ENCODE measurements at places on chromosomes 1 and 21.

GRCh38 chr1:211607754-211608473, 29.0 kb upstream of the SLC30A1 start:
- DNase-seq: no peak

- no peak for DNase-seq
Measured at GRCh38 chr1:86155807-86156565, 586 bp downstream of the COL24A1 start.

GRCh38 chr1:226447932-226448665, 40.2 kb upstream of the PARP1 start:
- no peak for DNase-seq

DNA sequence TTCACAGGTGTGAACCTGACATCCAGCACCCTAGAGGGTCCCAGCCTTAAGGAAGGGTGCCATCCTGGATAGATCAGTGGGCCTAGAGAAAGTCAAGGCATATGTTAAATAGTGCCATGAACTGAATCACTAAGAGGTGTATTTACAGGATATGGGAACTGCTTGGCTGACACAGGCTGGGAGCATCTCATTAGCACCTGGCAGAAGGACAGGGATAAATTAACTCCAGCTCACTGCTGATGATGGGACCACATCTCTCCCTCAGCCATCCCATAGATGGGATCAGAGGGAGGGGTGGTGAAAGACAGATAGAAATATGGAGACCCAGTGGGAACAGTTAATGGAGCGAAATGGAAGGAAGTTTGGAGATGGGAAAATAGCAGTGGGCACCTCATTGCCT, 122.0 kb downstream of the IGSF21 start:
- DNase-seq: no peak

DNA sequence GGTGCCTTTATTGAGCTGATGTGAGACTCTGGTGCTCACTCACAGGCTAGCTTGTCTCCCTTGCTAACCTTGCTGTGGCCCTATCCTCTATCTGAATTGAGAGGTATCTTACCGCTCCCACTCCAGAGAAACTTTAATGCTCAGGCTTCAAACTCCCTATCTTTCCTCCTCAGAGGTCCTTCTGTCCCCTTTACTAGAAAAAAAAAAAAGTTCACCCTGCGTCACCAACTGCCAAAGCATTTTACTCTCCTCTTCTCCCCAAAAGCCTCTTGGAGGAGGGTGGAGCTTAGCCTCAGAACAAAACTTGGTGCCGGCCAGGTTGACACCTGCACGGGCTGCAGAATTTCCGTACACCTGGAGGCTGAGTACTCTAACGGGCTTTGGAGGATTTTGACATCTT, 55.1 kb downstream of the ATP2B4 start:
- no peak for DNase-seq

DNA sequence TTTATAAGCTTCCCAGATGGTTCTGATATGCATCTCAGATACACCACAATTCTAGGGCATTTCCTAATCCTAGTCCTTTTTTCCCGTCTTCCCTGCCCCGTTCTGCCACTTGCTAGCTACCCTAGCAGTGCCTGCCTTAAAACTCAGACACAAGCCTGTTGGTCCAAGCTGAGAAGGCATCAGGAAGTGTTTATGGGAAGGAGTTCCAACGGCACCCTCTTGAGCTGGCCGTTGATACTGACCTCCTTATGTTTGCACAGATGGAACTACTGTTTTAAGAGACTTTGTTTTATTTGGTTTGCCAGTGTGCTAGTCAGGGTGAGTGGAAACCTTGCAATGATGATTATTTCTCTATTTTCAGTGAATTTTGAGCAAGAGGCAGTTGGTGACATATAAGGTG, 67.2 kb downstream of the UCK2 start:
- no peak for DNase-seq

GRCh38 chr21:38929142-38929541, 123.4 kb downstream of the ETS2 start:
- no peak for DNase-seq

- no peak for DNase-seq
Measured at GRCh38 chr1:3703786-3704371, 48.4 kb upstream of the CCDC27 start.

DNA sequence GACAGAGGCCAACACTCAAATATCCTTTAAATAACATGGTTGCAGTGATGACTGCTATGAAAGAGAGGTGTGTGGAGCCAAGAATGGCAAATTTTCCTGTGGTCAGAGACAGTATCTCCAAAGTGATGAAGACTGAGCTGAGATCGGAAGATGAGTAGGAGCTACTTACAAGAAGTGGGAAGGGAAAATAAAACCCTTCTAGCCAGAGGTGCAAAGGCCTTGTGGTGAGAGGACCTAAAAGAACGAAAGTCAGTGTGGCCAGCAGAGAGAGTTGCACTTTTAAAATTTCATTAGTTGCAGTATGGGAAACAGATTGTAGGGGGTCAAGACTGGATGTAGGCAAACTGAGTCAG, 17.8 kb downstream of the SLAMF7 start:
- DNase-seq: no peak

DNA sequence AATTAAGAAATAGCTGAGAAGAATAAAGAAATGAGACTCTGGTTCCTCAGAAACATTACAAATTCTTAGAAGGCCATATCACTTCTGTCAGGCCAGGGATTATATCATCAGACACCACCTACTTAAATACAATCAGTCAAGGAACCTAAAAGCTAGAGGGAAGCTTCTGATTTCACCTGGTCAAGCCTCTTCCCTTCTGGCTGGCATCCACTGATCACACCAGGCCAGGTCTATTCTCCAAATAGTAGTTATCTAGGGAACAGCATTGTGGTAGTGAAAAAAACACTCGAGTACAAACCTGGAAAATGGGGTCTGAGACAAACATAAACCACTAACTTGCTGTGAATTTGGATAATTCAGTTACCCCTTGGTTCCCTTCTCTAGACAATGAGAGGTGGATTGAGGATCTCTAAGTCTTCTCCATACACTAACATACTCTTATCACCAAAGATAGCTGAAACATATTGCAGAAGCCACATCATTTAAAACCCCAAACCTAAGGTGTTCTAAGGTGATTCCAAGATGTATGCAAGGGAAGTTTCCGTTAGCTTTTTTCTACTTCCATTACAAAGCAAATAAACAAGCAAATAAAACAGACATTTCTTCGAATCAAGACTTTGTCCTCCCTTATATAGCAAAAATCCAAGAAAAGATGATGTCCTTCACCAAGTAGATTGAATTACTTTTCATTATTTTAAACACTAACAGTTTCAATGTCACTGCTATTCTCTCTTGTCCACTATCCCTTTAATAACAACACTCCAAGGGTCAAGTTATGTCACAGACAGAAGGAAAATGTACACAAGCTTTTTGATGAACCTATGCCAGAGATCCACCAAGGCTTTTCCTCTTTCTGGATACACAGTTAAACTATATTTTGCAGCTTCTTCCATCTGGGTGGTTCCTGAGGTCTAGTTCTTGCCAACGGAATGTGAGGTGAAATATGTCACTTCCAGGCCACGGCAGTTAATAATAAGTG, 212.9 kb downstream of the KCNH1 start:
- DNase-seq: no peak

- no peak for DNase-seq
Measured at GRCh38 chr1:221880182-221880581, 138.3 kb upstream of the DUSP10 start.

- DNase-seq: no peak
Measured at GRCh38 chr1:77976433-77977076, 2.3 kb downstream of the FUBP1 start.

DNA sequence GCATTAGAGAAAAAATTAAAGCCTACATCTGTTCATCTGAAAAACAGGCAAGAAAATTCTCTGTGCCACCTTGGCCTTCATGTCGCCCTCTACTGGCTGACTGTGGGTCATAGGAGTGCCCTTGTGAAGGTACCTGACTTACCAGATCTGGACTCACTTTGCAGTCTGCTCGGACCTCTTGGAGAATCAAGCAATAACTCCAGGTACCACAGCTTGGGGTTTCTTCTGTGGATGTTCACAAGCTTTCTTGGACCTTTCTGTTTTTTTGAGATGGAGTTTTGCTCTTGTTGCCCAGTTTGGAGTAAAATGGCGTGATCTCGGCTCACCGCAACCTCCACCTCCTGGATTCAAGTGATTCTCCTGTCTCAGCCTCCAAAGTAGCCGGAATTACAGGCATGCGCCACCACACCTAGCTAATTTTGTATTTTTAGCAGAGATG, 2.4 kb upstream of the PRAMEF18 start:
- peak; percentile 29 for DNase-seq

DNA sequence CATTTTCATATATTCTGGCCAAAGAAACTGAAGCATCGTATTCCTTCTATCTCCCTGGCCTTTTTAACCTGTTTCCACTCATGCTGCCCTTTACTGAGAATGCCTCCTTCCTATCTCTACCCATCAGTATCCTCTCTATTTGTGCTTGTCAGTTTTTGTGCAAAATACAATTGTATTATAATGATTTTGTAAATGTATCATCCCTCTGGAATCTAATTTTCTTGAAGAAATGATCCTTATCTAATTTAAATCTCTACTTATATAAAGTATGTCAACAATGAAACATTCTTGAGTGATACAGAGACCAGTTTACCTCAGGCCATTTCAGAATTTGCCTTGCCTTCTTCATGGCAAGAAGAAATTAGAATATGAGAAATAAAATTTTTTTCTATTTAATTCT, 59.0 kb upstream of the TEKT2 start:
- no peak for DNase-seq

- no peak for DNase-seq
Measured at GRCh38 chr1:236303675-236304074, 21.9 kb upstream of the ERO1B start.

- DNase-seq: no peak
Measured at GRCh38 chr1:5488448-5488847, 503.8 kb downstream of the NPHP4 start.

GRCh38 chr1:226310637-226311195, 1.8 kb upstream of the LIN9 start:
- no peak for DNase-seq

GRCh38 chr1:115725600-115725999, 42.9 kb downstream of the CASQ2 start:
- DNase-seq: no peak

DNA sequence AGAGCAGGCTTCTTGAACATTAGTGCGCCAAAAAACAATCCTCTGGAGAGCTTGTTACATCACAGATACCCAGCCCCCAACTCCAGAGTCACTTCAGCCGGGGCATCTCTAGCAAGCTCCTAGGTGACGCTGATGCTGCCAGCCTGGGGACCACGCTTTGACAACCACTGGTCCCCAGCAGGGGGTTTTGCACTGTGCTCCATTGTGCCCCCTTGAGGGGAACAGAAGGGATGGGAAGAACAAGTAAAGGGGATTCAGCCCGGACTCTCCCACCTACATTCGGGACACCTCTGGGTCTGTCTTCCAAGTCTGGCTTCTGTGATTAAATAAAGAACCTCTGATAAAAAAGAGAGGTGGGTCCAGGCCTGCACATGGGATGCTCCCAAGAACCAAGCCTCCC, 60.4 kb downstream of the ATP5PO start:
- DNase-seq: no peak

- no peak for DNase-seq
Measured at GRCh38 chr1:20648438-20648837, 12.7 kb downstream of the DDOST start.

DNA sequence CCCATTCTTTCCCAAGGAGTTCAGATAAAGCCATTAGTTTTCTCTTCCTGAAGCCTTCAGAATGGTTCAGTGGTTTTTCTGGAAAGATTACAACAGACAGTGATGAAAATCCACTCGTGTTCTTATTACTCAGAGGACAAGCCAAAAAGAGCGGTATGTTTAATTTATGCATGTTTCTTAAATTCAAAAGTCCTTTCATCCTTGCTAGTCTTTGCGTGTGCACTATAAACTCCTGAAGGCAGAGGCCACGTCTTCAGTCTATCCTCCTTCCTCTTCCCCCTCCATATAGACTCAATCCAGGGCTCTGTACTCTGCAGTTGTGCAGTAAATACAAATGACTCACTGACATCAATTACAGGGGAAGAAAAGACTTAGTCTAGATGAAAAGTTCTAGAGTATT, 409.2 kb upstream of the PLXNA2 start:
- no peak for DNase-seq

DNA sequence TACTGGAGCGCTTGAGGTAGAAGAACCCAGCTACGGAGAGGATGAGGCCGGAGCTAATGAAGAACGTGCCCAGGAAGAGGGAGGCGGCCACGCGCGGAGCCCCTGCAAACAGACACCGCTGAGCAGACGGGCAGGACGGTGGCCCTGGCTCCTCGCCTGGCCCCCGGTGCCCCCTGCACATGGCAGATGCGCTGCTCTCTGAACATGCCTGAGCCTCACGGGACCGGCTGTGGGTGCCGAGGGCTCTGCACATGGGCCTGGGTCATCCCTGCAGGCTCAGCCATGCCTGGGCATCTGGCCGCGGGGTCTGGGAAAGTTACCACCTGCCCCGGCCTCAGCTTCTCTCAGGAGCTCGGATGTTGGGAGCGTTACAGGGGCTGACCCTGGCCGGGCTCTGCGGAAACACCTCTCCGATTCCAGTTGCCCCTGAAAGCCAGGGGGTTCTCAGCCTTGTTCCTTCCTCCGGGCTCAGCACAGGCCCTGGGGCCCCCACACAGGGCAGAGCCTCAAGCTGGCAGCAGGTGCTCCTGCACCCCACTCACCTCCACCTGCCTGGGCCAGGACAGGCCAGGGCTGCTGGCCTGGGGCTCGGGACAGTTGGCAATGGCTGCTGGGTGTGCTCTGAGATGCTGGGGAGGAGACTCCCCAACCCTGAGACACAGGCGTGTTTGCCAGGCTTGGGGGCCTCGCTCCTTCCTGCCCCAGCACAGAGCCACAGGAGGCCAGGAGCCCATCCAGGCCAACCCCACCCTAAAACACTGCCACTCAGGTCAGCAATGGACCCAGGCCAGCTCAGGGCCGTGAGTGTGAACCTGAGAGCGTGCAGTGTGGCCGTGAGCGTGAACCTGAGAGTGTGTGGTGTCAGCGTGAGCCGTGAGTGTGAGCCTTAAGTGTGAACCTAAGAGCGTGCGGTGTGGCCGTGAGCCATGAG, 12.1 kb upstream of the RNF223 start:
- DNase-seq: no peak

- DNase-seq: no peak
Measured at GRCh38 chr1:27237112-27237511, 2.7 kb downstream of the WDTC1 start.

GRCh38 chr1:115655916-115656315, 14.1 kb downstream of the VANGL1 start:
- no peak for DNase-seq

DNA sequence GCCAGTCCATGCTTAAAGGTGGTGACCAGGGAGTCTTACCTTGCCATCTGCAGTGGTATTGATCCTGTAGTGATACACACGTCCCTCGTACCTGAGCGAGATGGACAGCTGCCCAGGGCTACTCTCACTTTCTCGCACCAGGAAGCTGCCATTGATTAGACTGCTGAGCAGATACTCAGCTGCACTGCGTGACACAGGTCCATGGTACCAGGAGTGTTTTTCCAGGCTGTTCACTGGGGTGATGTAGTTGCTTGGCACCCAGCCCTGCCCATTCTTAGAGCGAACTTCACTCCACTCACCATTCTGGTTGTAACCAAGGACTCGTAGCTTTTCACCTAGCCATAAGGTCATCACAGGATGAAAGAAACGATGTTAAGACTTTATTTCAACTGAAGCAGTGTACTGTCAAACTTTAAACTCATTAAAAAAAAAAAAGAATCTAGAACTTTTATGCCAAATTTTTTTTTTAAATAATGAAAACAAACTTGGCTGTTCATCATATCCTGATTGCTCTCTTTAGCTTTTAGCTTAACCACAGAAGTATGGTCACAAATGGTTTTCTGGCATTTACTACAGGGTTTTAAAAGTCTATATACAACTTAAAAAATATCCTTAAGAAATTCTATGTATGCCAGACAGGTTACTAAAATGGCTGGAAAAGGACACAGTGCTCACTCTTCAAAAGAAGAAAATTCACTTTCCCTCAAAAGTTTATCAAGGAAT, 44.6 kb downstream of the TOR3A start:
- no peak for DNase-seq
